ENCODE measurements at places on chromosomes 16 and 17. TPM values are rescaled to one million over a fixed set of nuclear protein-coding genes. Genes with fewer than 3 reads are reported as not detected.
A peak's percentile ranks its signal among the peaks of the same experiment; 100 is the strongest.

DNA sequence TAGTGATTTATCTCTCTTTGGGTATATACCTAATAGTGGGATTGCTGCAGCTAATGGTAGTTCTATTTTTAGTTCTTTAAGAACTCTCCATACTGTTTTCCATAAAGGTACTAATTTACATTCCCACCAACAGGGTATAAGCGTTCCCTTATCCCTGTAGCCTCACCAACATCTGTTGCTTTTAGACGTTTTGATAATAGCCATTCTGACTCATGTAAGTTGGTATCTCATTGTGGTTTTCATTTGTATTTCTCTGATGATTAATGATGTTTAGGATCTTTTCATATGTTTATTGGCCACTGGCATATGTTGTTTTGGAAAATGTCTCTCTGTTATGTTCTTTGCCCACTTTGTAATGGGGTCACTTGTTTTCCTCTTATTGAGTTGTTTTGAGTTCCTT is 88.5 kb upstream of the ZNF267 start:
- H3K4me1 ChIP-seq: no peaks in the 10 kb centered on the region
- DNase-seq: no peak
- no peaks in the 10 kb centered on the region for H3K36me3 ChIP-seq
- H3K27me3 ChIP-seq: no peaks in the 10 kb centered on the region
- no peak overlapping the region for H3K27ac ChIP-seq
- no peak overlapping the region for H3K4me3 ChIP-seq

- H3K4me3 ChIP-seq: no peak overlapping the region
- H3K36me3 ChIP-seq: no peaks in the 10 kb centered on the region
- no peak for DNase-seq
- no peaks in the 10 kb centered on the region for H3K27me3 ChIP-seq
Observed at GRCh38 chr17:76844485-76844829, 23.7 kb upstream of the MGAT5B start.

DNA sequence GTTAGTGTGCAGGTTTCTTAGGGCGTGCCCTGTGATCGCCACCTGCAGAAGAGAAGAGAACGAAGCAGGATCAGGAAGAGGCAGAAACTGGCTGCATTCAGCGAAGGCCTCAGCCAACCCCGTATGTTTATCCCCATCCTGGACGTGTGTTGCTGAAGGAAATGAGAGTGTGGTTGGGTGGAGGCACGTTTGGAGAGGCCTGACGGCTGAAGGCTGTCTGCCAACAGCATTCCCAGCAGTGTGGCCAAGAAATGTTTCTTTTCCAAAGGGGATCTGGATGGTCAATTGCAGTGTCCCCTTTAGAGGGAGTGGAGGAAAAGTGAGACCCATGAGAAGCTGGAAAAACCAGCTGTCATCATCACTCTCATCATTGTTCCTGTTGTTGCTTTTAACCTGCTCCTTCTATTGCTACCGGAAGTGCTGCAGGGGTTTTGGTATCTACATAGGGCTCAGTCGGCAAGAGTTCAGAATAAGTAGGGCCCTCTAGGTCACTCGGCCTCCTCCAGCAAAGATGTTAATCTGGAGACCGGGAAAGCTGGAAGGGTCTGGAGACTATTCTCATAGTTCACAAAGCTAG is 46.5 kb upstream of the SLC47A1 start:
- peak; percentile 64 for DNase-seq
- H3K4me3 ChIP-seq: no peak overlapping the region
- no peaks in the 10 kb centered on the region for H3K27me3 ChIP-seq
- H3K36me3 ChIP-seq: no peaks in the 10 kb centered on the region

DNA sequence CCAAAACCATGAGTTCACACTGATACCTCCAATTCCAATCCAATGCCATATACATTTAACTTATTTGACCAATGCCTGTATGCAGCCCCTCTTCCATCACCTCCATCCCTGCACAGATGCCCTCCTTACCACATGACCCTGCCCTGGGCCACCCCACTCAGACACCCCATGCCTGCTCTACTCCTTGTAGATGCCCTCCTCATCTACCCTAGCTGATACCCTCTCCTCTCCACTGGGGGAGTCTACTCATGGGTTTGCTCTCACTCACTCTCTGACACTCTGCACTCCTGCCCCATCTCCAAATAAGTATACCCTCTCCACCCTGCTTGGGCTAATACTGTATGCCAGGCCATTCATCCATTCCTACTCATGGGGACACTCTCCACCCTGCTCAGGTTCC is 16.0 kb upstream of the CMTM4 start:
- no peaks in the 10 kb centered on the region for H3K36me3 ChIP-seq
- no peak overlapping the region for H3K4me3 ChIP-seq
- no peak for DNase-seq
- no peaks in the 10 kb centered on the region for H3K4me1 ChIP-seq
- H3K27ac ChIP-seq: no peak overlapping the region

- no peaks in the 10 kb centered on the region for H3K27me3 ChIP-seq
- no peaks in the 10 kb centered on the region for H3K4me1 ChIP-seq
- H3K27ac ChIP-seq: no peak overlapping the region
- DNase-seq: no peak
- no peak overlapping the region for H3K4me3 ChIP-seq
Observed at GRCh38 chr16:4690946-4691665, 2.3 kb upstream of the NUDT16L1 start.

GRCh38 chr17:76969598-76970172 is 101.5 kb downstream of the MGAT5B start:
- H3K4me1 ChIP-seq: no peaks in the 10 kb centered on the region
- no peak for DNase-seq
- no peaks in the 10 kb centered on the region for H3K27me3 ChIP-seq

DNA sequence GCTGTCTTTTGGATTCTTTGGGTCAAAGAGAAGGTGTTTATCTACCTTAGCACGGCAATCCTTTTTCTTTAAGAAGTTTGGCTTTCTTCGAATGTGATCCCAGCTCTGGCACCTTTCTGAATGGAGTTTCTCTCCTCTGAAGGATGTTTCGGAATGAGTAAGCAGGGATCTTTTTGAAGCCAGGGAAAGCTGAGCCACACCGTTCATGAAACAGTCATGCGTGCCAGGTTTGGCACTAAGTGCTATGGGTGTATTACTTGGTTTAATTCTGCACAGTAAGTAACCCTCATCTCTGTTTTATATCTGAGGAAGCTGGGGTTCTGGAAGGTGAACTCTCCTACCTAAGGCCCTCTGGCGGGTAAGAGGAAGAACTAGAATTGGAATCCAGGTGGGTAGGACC is 234.5 kb downstream of the NTN1 start:
- no peaks in the 10 kb centered on the region for H3K27me3 ChIP-seq
- H3K4me3 ChIP-seq: no peak overlapping the region
- H3K4me1 ChIP-seq: no peaks in the 10 kb centered on the region
- DNase-seq: no peak
- H3K27ac ChIP-seq: no peak overlapping the region

DNA sequence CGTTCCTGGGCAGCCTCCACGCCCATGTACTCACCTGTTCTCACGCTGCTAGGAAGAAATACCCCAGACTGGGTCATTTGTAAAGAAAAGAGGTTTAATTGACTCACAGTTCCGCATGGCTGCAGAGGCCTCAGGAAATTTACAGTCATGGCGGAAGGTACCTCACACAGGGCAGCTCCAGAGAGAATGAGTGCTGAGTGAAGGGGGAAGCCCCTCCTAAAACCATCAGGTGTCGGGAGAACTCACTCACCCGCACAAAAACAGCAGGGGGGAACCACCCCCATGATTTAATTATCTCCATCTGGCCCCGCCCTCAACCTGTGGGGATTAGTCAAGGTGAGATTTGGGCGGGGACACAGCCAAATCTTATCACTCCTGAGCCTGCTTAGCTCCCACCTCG is 18.2 kb downstream of the RAB40C start:
- no peak for DNase-seq
- no peaks in the 10 kb centered on the region for H3K4me1 ChIP-seq
- no peak overlapping the region for H3K27ac ChIP-seq
- H3K36me3 ChIP-seq: no peaks in the 10 kb centered on the region

DNA sequence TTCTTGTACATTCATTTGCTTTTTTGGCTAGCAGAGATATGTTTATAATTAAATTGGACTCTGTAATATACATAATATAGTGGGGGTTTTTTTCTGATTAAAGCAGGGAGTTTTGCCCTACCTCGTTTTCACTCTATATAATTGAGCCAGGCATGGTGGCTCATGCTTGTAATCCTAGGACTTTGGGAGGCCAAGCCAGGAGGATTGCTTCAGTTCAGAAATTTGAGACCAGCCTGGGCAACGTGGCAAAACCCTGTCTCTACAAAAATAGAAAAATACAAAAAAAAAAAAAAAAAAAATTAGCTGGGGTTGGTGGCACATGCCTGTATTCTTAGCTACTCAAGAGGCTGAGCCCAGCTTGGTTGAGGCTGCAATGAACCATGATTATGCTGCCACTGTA is 42.2 kb downstream of the PAFAH1B1 start:
- H3K4me3 ChIP-seq: no peak overlapping the region
- no peak for DNase-seq
- no peaks in the 10 kb centered on the region for H3K27me3 ChIP-seq
- H3K27ac ChIP-seq: no peak overlapping the region
- H3K4me1 ChIP-seq: no peaks in the 10 kb centered on the region

DNA sequence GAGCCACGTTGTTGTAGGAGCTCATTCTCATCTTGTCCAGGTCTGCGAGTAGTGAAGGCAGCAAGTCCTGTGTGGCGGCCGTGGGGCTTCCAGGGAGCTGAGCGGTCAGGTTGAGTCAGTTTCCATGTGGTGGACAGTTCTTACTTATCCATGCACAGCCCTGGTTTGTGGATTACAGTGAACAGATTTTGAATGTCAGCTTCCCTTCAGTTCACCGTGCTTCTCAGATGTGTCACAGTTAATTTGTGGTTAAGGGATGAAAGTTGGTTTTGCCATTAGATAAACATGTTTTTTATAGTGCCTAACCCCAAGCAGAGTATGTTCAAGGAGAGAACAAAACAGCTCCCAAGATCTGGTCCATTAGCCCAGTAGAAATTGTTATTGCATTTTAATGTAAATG is 103.1 kb downstream of the RPTOR start:
- no peak overlapping the region for H3K4me3 ChIP-seq
- no peak overlapping the region for H3K27ac ChIP-seq
- H3K36me3 ChIP-seq: no peaks in the 10 kb centered on the region
- no peak for DNase-seq
- no peaks in the 10 kb centered on the region for H3K4me1 ChIP-seq

- no peaks in the 10 kb centered on the region for H3K4me1 ChIP-seq
- no peak overlapping the region for H3K4me3 ChIP-seq
- no peaks in the 10 kb centered on the region for H3K36me3 ChIP-seq
- no peak for DNase-seq
Observed at GRCh38 chr17:63847525-63848249, 5.2 kb upstream of the SMARCD2 start.

GRCh38 chr17:38996660-38997337 is 29.6 kb upstream of the FBXO47 start:
- H3K27me3 ChIP-seq: no peaks in the 10 kb centered on the region
- H3K4me3 ChIP-seq: no peak overlapping the region
- no peaks in the 10 kb centered on the region for H3K4me1 ChIP-seq
- H3K36me3 ChIP-seq: no peaks in the 10 kb centered on the region

- H3K36me3 ChIP-seq: no peaks in the 10 kb centered on the region
- no peak overlapping the region for H3K4me3 ChIP-seq
- DNase-seq: no peak
- no peak overlapping the region for H3K27ac ChIP-seq
- no peaks in the 10 kb centered on the region for H3K4me1 ChIP-seq
- peaks cover 2% of the 10 kb centered on the region for H3K27me3 ChIP-seq
Observed at GRCh38 chr16:51113236-51114125, 37.6 kb downstream of the SALL1 start.

DNA sequence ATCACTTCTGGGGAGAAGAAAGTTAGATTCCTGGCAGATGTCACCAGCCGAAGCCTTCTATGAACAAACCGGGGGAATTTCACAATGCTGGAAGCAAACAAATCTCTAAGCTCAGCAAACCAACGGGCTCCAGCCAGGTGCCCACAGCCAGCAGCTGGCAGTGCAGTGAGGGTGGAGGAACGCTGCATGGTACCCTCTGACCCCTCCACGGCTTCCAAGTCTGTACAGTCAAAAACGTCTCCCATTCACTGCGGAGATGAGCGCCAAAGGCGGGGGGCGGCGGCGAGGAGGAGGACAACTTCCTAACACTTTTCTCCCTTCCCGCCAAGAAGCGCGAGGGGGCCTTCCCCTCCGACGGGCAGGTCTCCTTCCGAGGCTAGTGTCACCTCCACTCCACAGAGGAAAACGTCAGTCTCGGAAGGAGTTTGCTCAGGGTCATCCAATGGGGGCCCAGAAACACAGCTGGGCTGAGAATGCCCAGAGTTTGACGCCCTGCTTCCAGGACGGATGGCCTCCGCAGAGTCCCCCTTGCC is 924 bp downstream of the ZNF598 start:
- no peak for DNase-seq
- peak overlapping the region; percentile 94 for H3K4me3 ChIP-seq
- H3K27ac ChIP-seq: no peak overlapping the region

GRCh38 chr16:80744856-80745255 is 59.5 kb downstream of the CDYL2 start:
- no peak overlapping the region for H3K27ac ChIP-seq
- no peaks in the 10 kb centered on the region for H3K36me3 ChIP-seq
- no peaks in the 10 kb centered on the region for H3K4me1 ChIP-seq

DNA sequence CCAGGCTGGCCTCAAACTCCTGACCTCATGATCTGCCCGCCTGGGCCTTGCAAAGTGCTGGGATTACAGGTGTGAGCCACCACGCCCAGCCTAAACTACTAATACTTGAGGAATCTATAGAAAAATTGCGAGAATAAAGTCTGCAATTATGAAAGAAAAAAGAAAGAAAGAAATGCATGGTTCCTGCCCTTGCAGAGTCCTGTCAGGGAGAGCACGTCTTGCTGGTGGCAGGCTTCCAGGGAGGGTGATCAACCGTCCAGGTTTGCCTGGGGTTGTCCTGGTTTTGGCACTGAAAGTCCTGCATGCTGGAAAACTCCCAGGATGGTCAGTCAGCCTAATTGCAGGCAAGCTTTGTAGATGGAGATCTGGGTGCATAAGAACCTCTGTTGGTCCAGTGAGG is 21.5 kb upstream of the KIFC3 start:
- H3K36me3 ChIP-seq: no peaks in the 10 kb centered on the region
- DNase-seq: no peak
- no peak overlapping the region for H3K4me3 ChIP-seq
- no peaks in the 10 kb centered on the region for H3K27me3 ChIP-seq

The MRPL28 gene
- polyA plus RNA-seq: 107 TPM

The ABCC3 gene
- 145 TPM for polyA plus RNA-seq

The OR1A1 gene
- not detected for polyA plus RNA-seq

The KRTAP4-9 gene
- 0.13 TPM for polyA plus RNA-seq
